ENCODE measurements at places on chromosomes 2 and 18.

GRCh38 chr18:78813936-78814710 lies 165.5 kb upstream of the SALL3 start:
- DNase-seq: no peak

- DNase-seq: no peak
Observed at GRCh38 chr2:95024960-95025405, 525 bp upstream of the MAL start.

DNA sequence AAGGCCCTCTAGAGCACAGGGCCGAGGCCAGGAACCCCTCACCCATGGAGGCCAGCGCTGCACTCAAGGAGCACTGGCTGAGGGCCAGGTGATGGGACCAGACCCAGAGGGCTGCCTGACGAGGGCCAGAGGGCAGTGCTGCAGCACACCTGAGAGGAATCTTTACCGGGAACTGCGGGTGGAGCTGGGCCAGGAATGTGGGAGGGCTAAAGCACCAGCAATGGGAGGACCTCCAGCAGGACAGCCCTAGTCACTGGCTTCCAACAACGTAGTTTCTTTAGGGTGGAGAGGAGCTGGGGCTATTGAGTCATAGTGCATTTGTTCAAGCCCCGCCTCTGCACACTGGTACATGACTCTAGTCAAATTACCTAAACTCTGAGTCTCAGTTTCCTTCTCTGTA lies 143.4 kb downstream of the TMEM17 start:
- DNase-seq: no peak

DNA sequence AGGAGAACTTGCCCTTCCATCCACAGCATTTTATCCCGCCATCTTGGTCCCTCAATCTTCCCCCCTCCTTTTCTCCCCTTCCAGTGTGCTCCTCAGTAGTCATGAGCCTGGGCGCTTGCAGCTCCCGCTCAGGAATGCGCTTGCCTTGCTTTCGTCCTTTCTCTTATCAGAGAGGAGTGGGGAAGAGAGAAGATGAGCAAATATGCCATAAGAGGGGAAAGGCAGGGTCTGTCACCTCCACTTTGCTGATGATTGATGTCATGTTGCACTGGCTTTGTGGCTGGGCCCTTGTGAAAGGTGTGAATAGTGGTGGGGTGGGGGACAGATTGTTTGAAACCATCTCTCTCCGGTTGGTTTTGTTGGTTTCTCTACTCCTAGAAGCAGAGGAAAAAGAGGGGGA lies 569.3 kb downstream of the TNS1 start:
- DNase-seq: no peak

DNA sequence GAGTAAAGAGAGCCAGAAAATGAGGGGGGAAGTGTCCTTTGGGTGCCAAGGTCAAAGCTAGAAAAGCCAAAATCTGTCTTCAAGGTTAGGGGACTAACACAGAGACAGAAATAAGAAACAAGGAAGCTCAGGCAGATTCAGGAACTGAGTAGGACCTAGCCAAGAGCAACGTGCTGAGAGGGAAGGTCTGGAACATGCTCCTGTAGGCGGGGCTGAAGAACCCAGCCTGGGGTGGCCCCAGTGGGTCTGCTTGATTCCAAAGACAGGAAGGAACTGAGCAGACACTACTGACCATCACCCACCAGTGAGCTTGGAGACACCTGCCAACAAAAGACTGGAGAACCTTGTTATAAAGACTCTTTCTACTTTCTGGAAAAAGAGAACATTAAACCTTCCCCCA lies 105.1 kb downstream of the SP3 start:
- DNase-seq: no peak

GRCh38 chr2:44771522-44771921 lies 170.0 kb upstream of the SIX3 start:
- no peak for DNase-seq

DNA sequence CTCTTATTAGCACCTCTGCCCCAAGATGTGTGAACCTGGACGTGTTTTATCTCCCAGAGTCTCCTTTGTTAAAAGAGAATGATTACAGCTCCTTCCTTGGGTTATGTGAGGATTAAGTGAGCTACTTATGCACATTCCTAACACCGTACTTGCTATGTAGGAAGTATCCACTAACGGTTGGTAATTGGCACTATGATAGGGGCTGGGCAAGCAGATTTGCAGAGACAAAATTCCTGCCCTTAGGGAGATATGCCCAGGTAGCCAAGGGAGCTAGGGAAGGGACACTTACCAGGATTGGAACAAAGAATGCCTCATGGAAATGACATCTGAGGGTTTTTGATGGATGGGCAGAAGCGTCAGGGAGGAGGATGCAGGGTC lies 11.5 kb upstream of the ALPK2 start:
- DNase-seq: no peak

- DNase-seq: no peak
Observed at GRCh38 chr18:57352761-57353136, 392 bp downstream of the ST8SIA3 start.

DNA sequence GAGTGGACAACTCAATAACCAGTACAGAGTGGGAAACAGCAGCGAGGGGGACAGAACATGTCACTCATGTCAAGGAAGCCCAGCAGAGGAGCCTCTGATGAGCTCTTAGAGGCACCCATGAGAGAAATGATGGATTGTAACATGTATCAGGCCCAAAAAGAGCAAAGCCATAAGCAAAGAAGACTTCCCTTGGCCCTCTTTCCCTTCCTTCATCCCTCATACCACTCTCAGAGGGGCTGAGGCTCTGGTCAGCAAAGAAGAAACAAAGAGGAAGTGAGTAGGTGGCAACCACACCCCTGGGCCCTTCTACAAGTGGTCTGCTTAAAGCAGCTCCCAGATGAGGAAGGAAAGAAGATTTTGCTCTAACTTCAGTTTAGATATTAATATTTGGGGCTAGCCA lies 112.8 kb downstream of the CDC42EP3 start:
- DNase-seq: no peak

- no peak for DNase-seq
Observed at GRCh38 chr18:5542515-5543035, 1.2 kb downstream of the EPB41L3 start.

DNA sequence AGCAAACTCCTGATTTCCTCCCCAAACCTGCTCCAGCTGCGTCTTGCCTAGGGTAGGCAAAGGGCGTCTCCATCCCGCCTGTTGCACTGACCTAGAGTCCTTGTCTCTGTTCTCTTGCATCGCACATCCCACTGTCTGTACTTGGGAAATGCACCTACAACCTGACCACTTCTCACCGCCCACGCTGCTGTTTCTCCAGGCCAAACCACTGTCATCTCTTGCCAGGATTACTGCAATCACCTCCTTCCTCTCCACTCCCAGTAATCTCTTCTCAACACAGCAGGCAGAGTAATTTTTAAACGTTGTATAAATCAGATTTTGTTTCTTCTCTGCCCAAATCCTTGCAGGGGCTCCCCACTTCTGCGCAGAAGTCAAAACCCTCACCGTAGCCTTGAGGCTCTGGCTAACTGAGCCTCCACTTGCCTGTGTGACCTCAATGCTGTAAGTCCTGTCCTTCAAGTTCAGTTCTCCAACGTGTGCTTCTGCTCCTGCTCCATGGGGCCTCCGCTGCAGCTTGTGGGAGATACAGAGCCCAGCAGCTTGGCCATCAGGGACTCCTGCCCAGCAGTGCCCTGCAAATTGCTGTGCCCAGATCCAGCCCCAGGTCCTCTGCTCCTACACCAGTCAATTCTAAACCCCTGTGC lies 27.7 kb upstream of the SEMA4C start:
- DNase-seq: no peak

All from stimulated activated CD4-positive, alpha-beta T cell treated with anti-CD3 and anti-CD28 coated beads, TNF-alpha, amount 100 ng/mL, for 1 hour (primary cell).